Ecto neural progenitor cell (in vitro differentiated cells): ENCODE measurements at places on chromosomes 11 and 22.

GRCh38 chr11:47398551-47398950, 9.8 kb upstream of the SLC39A13 start:
- no peak for DNase-seq

GRCh38 chr11:69335781-69336405, 41.9 kb downstream of the MYEOV start:
- DNase-seq = peak; percentile 25

DNA sequence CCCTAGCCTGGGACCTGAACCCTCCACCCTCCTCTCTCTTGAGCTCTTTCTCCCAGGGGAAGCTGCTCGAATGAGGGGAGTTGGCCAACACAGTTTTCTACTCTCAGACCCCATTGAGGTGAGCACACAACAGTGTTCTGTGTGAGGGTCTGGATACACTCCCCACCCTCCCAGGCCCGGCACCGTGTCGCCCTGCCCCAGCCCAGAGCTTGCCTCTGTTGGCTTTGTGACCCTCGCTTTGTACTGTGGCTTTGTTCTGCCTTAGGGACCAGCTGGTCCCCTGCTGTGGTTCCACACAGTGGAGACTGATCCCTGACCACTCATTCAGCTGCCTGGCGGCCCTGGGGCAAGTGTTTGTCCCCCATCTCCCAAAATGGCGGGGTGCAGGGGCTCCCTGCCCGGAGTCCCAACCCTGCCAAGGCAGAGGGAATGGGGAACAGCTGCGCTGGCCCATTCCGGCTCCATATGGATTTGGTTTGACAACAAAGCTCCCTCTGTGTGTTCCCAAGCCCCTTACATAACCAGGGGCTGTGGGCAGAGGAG, 8.3 kb downstream of the ST3GAL4 start:
- peak; percentile 69 for DNase-seq

GRCh38 chr11:79087961-79088318, 352.9 kb downstream of the TENM4 start:
- DNase-seq = no peak

DNA sequence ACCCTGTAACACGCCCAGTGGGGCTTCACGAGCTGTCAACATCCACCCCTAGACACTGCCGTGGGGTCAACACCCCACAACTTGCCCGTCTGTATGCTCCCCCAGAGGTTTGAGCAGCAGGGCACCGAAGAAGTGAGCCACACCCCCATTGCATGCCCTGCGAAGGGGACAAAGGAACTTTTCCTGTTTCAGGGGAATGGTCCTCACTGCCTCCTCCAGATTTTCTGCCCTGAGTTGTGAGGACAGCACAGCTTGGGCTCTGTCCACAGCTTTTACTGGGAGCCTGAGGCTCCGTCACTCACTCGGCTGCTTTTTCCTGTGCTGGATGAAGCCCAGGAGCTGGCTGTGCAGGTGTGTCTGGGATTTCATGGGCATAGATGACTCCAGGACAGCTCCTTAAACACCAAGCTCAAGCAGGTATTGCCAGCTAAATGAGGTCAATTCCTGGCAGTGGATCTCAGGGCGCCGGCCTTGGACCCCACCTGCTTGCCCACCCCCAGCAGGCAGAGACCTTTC, 40.2 kb upstream of the CCDC188 start:
- no peak for DNase-seq

- DNase-seq = no peak
Measured at GRCh38 chr11:33718440-33718839, 17.8 kb downstream of the CD59 start.

DNA sequence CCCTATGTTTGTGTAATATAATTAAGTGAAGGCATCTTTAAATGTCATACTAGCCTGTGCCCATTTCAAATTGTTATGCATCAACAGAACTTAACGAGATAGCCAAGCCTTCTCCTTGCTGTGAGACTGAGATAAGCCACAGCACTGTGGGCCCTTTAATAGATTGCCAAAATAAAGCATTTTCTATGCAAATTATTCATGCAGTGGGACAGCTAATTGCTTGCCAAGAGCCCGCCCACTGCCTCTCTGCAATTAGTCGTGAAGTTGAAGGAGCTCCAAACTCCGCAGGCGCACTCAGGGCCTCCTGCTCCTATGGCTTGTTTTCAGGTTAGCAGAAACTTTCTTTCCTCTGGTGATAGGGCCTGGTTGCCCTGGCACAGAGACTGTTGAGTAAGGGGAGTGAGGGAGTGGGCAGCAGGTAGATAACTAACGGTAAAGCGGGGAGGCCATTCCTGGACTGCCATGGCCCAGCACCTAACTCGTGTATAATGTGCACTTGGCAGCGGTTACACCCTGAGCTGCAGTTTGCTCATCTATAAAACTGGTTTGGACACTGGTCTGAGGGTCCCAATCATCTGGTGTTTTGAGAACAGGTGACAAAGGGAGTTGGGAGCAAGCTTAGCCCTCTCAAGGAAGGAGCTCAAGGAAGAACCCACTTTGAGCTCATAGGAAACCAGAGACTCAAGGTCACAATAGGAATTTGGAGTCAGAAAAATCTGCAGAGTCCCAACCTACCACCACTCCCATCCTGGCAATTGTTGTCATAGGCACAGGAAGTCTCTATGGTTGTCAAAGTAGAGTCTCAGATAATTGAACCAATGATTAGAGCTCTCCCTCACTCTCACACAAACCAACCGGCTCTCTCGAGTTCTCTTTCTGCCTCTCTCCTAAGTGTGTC, 33.9 kb upstream of the RIC3 start:
- no peak for DNase-seq

GRCh38 chr11:74388678-74389327, 9.4 kb downstream of the PGM2L1 start:
- no peak for DNase-seq

GRCh38 chr11:116537121-116537520, 235.7 kb downstream of the BUD13 start:
- no peak for DNase-seq

DNA sequence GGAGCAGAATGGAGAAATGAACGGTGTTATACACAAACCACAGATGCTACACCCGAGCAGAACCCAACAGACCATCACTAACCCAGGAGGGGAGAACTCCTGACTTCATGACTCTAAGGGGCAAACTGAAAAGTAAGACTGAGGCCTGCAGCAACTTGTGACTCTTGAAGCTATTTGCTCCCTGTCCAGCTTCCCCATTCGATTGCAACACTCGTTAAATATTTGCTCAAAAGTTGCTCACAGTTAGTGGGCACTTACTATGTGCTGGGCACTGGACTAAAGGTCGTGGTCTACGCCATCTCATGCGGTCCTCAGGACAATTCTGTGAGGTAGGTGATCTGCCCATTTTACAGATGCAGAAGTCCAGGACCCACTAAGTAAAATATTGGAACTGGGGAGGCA, 9.5 kb upstream of the ADA2 start:
- DNase-seq = no peak

DNA sequence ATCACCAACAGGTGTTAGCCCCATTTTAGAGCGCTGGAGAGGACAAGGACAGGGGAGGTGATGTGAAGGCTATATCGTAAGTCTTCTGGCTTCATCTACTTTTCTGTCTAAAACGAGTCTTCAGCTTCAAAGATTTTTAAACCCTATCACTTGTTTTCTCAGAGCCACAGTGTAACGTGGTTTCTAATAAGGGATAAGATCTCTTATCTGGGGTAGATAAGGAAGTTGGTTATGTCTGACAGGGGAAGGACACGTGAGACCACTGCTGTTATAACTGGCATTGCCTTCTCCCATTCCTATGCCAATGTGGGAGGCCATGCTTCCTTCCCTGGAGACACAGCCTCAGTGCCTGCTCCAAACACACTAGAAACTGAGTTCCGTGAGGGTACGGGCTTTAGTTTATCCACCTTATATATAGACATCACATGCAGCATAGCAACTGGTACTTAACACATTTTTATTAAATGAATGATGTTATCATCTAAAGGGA, 39.3 kb downstream of the LARGE2 start:
- DNase-seq = no peak

- no peak for DNase-seq
Measured at GRCh38 chr11:119712459-119713358, 16.3 kb downstream of the NECTIN1 start.

- DNase-seq = no peak
Measured at GRCh38 chr22:41206719-41207118, 1.6 kb downstream of the L3MBTL2 start.

DNA sequence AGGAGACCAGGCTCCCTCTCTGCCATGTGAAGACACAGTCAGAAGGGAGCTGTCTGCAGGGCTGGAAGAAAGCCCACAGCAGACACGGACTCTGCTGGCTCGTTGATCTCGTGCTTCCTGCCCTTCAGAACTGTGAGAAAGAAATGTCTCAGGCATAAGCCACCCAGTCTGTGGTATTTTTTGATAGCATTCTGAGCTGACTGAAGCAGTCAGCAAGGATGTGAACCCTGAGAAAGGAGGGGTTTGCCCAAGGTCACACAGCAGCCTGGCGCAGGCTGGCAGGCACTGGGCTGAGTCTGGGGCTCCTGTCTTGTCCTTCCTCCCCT, 255.1 kb upstream of the B3GAT1 start:
- no peak for DNase-seq

DNA sequence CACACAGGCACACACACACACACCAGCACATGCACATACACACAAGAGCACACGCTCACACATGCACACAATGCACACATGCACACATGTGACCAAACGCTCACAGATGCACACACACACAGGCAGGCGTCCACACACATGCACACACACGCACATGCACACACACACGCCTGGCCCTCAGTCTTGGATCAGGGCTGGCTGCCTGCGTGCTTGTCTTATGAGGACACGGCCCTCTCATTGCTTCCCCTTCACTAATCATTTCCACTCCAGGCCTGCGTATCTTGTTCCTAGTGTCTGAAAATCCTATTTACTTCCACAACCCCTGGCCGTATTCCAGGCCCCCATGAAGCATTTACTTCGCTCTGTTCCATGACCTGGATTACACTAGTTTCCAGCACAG, 740.5 kb downstream of the BRD1 start:
- DNase-seq = no peak
